Motor neuron (in vitro differentiated cells): ENCODE measurements at places on chromosomes 1 and 21.

DNA sequence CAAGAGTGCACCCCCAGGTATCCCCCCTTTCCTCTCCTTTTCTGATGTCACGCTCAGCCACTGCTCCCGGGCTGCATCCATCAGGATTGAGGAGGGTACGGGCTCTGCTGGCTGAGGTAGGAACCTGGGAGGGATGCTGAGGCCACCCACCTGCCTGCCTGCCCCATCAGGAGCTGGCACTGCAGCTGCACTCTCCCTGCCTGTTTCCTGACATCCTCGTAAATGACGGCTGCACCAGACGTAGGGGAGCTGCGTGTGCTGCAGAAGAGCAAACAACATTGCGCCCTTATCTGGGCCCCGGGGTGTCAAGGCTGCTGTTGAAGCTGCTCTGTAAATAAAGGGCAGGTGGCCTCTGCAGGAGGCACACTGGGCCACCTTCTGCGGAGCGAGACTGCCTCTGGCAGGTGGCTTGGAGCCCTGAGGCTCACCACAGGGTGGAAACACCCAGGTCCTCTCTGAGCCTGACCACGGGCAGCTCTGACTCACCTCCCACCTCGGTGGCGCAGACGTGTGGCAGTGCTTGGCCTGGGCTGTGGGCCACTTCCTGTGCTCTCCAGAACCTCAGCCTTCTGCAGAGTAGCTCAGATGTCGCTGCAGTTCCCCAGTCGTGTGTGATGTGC lies 30.9 kb downstream of the SNAP47 start:
- no peak for ATAC-seq

- no peak for ATAC-seq
These were observed 122.1 kb downstream of the TRABD2B start for GRCh38 chr1:47875036-47875435.

DNA sequence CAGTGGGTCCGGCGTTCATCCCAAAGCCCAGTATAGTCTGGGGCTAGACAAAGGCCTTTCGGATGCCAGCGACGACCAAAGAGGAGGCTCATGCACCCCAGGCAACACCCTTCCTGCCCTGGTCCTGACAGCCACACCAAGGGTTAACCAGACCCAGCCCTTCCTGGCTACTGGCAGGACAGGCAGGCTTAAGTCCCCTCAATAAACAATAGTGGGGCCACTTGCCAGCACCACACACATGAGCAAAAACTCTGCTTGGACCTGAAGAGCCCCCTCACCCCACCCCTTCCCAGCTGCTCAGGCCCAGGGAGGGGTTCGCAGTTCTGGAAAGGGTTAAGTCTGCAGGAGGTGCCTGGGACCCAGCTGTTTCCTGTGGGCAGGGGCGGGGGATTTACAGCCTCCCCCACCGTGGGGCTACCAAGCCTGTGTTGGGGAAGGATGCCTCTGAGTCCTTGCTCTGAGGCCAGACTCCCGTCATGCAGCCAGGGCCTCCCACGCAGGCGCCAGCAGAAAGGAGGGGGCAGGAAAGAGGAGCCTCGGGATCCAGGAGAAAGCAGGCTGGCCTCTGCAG lies 18.2 kb downstream of the PHLDA3 start:
- ATAC-seq, result peak; percentile 81

- peak; percentile 72 for ATAC-seq
These were observed 95.4 kb upstream of the USP24 start for GRCh38 chr1:55310505-55310971.

GRCh38 chr1:92363401-92363800 lies 64.5 kb downstream of the RPAP2 start:
- ATAC-seq, result no peak

DNA sequence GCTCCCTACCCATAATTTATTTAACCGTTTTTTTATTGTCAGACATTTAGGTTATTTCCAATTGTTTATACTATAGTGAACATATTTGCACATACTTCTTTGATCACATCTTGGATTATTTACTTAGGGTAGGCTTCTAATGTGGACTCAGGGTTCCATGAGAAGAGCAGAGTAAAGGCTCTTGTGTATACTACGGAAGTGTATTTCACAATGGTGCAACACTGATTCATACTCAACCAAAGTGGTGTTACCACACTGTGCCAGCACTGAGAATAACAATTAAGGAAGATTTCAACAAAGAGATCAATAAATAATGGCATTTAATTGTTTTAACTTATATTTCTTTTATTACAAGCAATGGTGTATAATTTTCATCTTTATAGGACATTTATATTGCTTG lies 251.2 kb downstream of the ZNF326 start:
- no peak for ATAC-seq

- peak; percentile 81 for ATAC-seq
These were observed 36.7 kb upstream of the TARDBP start for GRCh38 chr1:10975567-10976326.
